ENCODE measurements at places on chromosomes 13 and 19. TPM values are rescaled to one million over a fixed set of nuclear protein-coding genes. Genes with fewer than 3 reads are reported as not detected.

TTC9B gene
- total RNA-seq: not detected

- no peak for DNase-seq
These were observed 50.0 kb downstream of the ALOX5AP start for GRCh38 chr13:30785191-30785850.

ZNF43 gene
- total RNA-seq: 4.5 TPM

SHD gene
- total RNA-seq: not detected

GRCh38 chr19:13160557-13160956 lies 10.3 kb downstream of the IER2 start:
- DNase-seq: no peak

DNA sequence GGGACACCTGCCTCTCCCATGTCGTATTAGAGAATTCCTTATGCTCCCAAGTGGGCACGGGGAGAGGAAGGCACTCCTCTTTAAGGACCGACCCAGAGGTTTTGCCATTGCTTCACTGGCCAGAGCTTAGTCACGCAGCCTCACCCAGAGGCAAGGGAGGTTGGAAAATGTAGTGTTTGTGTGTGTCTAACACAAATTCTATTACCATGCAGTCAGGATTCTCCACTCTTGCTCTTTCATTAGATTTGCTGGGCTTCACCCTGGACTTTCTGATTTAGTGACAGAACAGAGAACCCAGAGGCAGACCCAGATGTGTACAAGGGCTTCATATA lies 14.6 kb upstream of the NCCRP1 start:
- DNase-seq: no peak

ACP5 gene
- total RNA-seq: 2.3 TPM

- no peak for DNase-seq
These were observed 19.7 kb downstream of the NEK5 start for GRCh38 chr13:52109116-52109670.

DNA sequence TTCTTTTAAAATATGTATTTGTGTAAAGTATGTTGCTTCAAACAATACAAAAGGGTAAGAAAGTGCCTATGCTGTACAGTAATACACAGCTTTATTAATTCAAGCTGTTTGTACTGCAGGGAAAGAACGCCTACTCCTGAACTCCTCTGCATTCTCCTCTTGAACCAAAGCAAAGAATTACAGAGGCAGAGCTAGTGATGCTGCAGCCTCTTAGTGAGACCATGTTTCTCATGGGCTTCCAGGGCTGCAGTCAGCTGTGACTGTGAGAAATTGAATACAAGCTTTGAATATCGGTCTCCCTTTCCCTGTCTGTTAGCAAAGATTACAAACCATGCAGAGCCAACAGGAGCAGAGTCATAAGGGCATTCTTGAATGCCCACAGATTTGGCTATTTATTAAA lies 248.5 kb downstream of the SLITRK1 start:
- DNase-seq: no peak

GRCh38 chr13:105232439-105232838 lies 1303.0 kb downstream of the EFNB2 start:
- no peak for DNase-seq

DNA sequence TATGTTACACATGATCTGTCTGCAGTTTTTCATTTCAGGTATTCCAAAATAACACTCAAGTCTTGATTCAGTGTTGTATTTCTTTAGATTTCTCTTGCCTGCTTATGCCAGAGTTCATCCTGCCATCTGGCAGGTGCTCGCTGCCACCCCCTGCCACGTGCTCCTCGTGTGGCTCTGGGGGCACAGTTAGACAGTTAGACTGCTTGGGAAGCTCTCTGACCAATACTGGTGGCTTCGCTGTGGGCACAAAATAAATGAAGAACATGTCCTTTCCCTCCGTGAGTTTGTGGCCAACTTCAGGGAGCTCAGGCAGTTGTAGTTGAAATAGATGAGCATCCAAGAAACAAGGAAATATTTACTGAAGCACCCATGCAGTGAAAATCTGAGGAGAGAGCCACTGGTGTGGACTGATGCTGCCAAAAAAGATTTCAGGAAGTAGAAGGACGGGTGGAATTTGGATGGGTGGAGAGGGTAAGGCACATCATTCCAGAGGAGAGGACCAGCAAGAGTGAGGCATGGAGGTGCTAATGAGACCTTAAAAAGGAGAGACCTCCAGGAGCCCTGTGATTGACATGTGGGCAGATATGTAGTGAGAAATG lies 37.5 kb upstream of the GPR183 start:
- DNase-seq: no peak

CLC gene
- total RNA-seq: not detected

DNA sequence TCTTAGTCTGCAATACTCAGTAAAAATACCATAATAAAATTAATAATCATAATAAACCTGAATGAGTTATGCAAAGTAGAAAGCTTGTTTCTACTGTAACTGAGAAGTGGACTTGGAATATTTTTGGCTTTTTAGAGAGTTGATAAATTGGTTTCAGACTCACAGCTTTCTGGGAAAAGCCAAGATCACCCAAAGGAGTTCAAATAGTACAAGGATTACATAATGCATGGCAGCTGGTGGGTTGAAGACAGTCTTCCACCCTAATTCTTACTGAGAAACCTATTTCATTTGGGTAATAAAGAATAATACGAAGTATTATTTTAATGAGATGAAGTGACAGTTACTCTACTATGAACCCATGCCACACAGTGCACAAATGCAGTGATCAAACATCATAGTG lies 139.4 kb upstream of the KLF12 start:
- no peak for DNase-seq

GRCh38 chr13:112725346-112726015 lies 35.6 kb downstream of the ATP11A start:
- no peak for DNase-seq

DNA sequence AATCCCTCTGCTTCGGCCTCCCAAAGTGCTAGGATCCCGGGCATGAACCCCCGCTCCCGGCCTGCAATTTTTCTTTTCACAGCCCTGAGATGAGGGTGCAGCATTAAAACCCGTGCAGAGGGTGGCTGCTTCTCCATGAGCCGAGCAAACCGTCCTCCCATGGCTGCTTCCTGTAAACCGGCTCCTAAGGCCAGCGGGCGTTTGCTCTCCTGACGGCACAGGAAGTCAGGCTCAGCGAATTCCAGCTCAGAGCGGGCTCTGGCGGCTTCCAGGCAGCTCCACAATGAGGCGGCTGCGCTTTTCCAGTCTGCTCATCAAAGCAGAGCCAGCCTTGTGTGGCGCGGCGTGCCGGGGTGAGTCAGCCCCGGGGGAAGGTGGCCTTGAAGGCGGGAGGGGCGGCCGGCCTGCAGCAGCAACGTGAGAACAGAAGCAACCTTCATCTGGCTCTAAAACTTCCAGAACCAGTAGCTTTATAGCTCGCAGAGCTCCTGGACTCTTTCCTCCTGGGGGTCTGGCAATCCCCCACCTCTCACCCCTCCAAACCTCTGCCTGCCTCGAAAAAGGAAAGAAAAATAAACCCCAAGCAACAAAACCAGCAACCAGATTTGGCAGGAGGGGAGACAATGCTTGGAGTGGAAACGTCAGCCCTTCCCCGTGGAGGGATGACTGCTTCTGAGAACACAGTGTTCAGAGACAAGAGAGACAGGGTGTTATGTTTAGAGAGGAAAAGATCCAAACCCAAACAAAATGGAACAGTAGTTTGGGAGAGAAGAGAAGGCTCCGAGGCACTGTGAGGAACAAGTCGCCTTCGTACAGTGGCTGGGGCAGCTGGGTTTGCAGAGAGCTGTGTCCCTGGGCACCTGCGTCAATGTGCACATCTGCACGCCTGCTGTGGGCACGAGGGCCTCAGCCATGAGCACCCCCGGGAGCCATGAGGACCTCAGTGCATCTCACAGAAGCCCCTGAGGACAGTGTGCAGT lies 67.8 kb downstream of the GADD45B start:
- peak; percentile 96 for DNase-seq

- no peak for DNase-seq
These were observed 13.4 kb downstream of the ALOX5AP start for GRCh38 chr13:30748717-30749116.

ZIC2 gene
- total RNA-seq: not detected

PRODH2 gene
- total RNA-seq: not detected

DNA sequence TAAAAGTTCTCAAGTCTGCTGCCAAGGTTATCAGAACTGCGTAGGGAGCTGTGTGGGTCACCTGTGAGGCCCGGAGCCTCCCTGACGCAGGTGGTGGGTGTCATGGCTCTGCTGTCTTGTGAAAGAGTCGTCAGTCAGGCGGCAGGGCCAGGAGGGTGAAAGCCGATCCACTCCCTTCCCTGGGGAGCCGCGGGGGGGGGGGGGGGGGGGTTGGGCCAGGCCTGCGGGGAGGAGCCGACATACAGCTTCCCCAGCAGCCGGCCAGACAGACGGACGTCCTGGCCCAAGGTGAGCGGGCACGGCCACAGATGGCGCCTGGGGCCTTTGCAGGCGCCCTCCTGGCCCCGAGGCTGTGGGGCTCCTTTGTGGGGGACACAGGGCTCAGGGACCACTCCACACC lies 12.4 kb downstream of the SBNO2 start:
- DNase-seq: no peak

DNA sequence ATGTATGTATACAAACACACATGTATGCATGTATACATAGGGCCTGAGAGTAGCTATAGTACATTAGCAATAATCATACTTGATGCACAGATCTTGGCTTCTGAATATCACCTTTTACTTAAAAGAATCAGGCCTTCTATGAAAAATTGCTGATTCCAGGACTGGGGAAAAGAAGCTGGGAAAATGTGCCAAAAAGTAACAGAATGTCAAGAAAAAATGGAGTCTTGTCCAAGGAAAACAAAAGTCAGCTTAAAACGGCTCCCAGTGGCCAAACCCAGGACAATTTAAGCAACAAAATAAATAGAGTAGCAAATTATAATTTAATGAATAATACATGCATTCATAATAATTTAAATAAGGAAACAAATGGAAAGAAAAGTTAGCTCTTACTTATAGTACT lies 2104.9 kb downstream of the PCDH9 start:
- no peak for DNase-seq

DNA sequence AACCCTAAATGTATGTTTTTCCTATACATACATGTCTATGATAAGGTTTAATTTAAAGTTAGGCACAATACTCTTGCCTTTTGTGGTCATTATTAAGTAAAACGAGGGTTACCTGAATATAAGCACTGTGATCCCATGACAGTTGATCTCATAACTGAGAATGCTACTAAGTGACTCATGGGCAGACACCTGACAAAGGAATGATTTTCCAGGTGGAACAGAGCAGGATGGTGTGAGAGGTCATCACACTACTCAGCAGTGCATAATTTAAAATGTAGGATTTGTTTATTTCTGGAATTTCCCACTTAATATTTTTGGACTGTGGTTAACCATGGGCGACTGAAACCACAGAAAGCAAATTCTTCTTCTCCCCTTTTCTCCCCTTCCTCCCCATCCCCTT lies 178.9 kb downstream of the UGGT2 start:
- no peak for DNase-seq

DNA sequence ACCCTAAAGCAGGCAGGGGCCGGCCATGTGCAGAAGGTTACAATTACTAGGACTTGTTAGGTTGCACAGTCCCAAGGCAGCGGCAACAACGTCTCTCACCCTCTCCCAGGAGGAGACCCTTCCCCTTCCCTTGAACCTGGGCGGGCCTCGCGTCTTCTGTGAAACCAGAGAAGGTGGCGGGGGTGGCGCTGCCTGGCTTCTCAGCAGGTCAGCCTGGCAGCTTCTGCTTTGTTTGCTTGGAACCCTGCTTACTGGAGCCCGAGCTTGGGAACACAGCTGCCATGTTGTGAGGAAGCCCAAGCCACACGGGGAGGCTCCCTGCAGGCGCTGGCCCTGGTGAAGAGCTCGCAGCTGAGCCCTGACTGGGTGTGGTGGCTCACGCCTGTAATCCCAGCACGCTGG lies 15.5 kb downstream of the MKNK2 start:
- DNase-seq: peak; percentile 38

DNA sequence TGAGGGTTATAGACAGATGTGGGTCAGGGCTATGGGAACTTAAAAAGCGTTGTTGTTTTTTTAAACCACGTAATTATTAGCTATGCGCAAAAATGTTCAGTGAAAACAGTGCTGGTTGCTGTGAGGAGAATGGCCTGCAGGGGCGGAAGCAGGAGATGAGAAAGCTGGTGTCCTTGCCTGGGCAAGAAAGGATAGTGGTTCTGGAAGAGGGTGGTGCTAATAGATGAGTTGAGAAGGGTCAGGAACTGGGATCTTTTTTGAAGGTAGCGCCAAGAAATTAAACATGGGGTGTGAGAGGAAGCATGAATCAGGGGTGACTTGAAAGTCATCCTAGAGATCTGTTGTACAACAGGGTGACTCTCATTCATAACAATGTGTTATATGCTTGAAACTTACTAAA lies 4.8 kb upstream of the SMG9 start:
- DNase-seq: no peak

GRCh38 chr13:39401756-39402155 lies 201.2 kb downstream of the LHFPL6 start:
- no peak for DNase-seq

PHF11 gene
- 17.6 TPM for total RNA-seq

GRCh38 chr13:22757530-22758120 lies 423.2 kb upstream of the SGCG start:
- DNase-seq: no peak

DNA sequence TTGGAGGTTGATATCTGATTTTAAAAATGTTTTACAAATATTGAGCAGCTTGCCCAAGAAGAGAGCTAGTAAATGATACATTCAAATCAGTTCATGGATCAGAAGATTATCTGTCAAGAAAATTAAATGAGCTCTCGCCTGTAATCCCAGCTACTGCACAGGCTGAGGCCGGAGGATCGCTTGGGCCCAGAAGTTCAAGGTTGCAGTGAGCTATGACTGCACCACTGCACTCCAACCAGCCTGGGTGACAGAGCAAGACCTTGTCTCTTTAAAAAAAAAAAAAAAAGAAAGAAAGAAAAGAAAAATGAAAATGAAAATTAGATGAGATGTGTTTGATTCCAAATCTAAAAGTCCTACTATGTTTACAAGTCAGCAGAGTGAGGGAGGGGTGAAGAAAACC lies 2.4 kb downstream of the SPART start:
- DNase-seq: no peak

DNA sequence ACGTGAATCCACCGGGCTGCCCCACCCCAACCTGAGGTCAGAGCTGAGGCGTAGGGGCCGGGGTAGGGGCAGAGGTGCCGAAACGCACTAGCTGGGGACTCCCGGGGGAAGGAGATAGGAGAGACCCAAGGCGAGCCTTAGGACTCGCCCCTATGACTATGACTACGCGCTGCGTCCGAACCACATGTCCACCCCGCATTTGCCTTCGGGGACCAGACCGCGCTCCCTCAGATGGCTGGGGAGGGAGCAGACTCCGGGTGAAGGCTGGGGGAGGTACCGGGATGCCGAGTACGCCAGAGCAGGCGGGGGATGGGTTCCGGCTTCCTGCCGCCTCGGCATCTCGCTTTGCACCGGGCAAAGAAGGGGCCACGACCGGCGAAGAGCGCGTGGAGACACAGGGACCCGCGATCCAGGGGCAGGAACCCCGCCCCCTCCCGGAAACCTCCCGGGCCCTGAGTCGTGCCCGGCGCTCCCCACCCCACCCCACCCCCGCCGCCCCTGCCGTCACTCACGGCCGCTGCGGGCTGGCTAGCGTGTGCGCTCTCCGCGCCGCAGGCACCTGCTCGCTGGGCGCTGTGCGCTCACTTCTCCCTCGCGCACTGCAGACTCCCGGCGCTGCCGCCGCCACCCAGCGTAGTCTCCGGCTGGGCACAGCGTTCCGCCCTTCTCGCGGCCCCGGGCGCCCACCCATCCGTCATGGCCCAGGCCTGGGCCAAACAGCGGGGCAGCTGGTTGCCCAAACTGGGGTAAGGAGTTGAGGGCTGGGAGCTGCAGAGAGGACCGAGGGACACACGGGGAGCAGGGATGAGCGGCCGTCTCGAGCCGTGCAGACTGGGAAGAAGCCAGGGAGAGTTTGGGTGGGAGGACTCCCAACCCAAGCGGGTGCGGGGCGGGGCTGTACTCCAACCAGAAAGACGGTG lies 622 bp upstream of the VSTM2B start:
- DNase-seq: no peak

- DNase-seq: no peak
These were observed 600 bp upstream of the ZNF226 start for GRCh38 chr19:44164327-44164672.
